IMR-90 (cell line): ENCODE measurements at places on chromosomes 6 and 20. TPM values are rescaled to one million over a fixed set of nuclear protein-coding genes. Genes with fewer than 3 reads are reported as not detected.

Gene PRR18
- not detected in 2 replicates for total RNA-seq

DNA sequence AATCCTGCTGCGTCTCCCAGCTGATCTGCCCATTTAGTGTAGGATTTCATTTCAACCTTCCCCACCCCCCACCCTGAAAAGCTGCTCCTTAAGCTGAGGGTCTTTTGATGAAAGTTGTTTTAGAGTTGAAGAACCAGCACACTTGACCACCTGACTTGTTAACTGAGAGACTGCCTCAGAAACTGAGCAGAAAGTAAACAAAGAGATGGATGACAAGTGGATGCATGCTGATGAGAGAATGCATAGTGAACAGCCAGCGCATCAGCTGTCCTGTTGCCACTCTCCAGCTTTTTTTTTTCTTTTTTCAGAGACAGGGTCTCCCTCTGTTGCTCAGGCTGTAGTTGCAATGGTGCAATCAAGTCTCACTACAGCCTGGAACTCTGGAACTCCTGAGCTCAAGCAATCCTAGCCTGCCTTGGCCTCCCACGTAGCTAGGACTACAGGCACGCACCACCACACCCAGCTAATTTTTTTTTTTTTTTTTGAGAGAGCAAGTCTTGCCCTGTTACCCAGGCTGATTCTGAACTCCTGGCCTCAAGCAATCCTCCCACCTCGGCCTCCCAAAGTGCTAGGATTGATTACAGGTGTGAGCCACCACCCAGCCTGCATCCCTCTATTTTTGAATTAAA is 9.5 kb downstream of the RPL10A start:
- DNase-seq, result no peak

GRCh38 chr6:167404385-167405049 is 79.6 kb downstream of the TTLL2 start:
- DNase-seq, result no peak

DNA sequence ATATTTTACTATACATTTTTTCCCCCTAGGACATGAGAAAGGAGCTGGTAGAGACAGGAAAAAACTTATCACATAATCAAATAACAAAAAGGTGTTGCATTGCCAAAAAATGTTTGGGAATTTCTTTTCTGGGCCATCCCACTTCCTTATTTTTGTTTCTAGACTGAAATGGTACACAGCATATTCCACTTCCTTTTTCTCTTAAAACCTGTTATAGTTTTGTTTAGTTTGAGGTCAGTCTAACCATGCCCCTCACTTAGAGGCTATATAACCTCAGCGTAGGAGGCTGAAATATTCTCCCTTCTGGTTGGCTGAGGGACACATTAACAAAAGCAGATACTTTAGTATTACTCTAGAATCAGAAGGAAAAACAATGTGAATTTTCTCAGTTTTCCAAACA is 323.9 kb downstream of the GJA1 start:
- DNase-seq, result no peak
